ENCODE measurements at places on chromosomes 13 and 19.
A peak's percentile ranks its signal among the peaks of the same experiment; 100 is the strongest.

DNA sequence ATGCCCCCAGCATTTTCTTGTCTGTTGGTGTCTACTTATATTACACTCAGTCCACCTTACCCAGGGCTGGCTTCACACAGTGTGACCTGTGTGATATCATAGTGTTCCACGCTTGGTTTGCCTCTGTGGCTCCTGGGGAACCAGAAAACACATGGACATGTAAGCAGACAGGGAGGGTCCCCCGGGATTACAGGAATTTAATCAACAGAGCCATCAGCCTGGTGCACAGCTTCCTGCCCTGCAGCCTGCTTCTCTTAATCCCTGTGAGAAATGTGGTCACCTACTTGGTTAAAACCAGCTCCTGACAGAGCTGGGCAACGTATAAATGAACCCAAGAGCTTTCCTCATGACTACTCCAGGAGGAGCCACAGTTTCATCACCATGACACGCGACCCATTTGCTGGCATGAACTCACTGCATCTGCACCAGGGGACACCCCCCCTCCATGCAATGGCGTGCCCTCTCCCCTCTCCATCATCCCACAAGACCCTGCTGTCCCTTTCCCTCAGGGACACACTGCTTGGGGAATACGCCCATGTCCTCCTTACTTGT is 152.1 kb downstream of the UQCRFS1 start:
- no peak for DNase-seq

DNA sequence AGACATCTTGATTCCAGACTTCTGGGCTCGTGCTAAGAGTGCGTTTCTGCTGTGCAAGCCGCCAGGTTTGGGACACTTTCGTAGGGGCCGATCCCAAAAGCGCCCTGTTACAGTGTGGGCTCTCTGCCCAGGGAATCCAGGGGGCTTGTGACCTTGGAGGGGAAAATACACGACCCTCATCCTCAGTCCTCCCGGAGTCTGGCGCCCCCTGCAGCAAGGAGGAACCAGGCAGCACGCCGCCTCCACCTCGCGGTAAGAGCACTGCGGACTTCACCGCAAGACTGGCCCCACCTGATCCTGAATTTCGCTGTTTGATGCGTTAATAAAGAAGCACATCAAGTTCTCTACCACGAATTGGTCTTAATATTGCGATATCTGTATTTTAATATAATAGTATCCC is 5.2 kb downstream of the POLRMT start:
- no peak for DNase-seq

- DNase-seq = no peak
Observed at GRCh38 chr13:74114641-74115040, 19.6 kb downstream of the KLF12 start.

GRCh38 chr13:79314652-79315051 is 91.4 kb downstream of the RBM26 start:
- no peak for DNase-seq

DNA sequence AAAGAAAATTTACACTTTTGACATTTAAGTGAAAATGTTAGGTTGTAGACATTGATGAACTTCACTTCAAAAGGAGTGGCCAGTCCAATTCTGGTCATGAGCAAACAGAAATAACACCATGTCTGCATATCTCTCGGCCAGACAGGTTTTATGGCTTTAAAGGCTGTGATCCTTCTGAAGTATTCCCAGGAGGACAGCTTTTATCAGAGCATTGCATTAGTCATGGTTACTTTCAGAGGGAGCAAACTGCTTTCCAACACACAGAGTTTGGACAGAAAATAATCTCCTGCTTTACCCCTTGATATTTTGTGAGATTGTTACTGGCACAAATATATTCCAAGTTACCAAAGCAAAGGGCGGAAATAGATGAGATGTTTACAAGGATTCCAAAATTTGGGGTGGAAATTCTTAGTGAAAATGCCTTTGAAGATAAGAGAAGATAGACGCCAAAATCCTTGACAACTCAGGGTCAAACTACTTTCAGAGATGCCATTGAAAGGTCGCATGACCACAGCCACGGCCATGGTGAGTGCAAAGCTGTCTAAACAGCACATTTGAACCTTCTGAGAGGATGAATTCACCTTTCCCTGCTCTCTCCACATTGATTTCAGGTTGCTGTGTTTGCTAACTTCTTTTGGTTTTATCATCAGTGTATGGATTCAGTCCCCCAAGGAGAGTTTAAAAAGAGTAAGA is 584.5 kb upstream of the SGCG start:
- peak; percentile 95 for DNase-seq

- DNase-seq = peak; percentile 25
Observed at GRCh38 chr19:17205237-17206140, 9.7 kb upstream of the USE1 start.

DNA sequence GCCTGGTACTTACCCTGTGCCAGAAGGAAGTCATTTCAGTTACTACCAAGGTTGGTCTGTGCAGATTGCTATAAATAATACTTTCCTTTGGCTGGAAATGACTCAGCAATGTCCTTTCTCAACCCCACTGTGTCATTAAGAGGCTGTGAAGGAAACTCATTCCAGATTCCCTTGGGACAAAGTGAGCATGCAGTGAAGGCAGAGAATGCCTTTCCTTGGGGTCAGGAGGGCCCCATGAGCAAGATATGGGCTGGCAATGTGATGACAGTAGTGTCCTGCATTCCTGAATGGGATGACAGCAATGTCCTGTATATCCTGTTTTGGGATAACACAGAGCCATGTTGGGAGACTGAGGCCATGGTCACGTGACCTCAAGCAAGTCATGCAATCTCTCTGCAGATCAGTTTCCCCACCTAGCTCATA is 213.1 kb upstream of the TMTC4 start:
- DNase-seq = no peak

- DNase-seq = peak; percentile 51
Observed at GRCh38 chr13:73722120-73722519, 412.1 kb downstream of the KLF12 start.

- no peak for DNase-seq
Observed at GRCh38 chr19:55094456-55095259, 19.0 kb downstream of the EPS8L1 start.

GRCh38 chr19:30719999-30720345 is 347.8 kb downstream of the ZNF536 start:
- peak; percentile 47 for DNase-seq

DNA sequence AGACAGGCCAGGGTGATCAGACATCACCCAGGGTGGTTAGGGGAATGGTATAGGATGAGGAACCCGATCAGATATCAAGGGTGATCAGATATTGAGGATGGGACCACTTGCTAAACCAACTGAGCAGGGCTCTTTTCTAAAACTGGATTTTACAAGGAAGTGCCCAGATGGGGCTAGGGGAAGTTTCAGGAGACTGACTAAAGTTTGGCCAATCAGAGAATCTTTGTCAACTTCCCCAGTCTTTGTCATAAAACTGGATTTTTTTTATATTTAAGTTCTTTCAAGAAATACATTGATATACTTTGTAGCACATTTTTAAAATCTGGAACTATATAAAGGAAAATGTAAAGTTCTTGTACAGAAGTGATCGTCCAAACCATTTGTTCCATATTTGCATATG is 30.5 kb upstream of the DLEU7 start:
- DNase-seq = no peak

DNA sequence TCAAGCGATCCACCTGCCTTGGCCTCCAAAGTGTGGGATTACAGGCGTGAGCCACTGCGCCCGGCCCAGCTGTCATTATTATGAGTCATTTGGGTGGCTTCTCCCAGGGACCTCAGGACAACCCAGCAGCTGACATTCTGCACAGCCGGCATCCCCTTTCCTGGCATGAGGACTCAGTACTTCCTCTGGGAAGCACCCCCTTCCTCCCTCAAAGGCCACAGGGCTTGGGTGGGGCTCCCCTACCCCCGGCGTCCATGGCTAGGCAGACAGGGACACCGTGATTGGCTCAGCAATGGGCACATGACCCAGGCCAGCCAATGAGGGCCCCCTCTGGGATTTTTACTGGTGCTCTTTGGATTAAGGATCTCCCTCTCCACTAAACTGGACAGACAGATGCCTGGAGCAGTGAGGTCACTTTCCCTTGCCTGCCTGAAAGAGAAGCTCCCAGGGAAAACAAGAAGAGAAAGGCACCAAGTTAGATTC is 6.0 kb downstream of the KANK2 start:
- peak; percentile 61 for DNase-seq

- peak; percentile 18 for DNase-seq
Observed at GRCh38 chr19:35478794-35479677, 11.2 kb downstream of the KRTDAP start.

DNA sequence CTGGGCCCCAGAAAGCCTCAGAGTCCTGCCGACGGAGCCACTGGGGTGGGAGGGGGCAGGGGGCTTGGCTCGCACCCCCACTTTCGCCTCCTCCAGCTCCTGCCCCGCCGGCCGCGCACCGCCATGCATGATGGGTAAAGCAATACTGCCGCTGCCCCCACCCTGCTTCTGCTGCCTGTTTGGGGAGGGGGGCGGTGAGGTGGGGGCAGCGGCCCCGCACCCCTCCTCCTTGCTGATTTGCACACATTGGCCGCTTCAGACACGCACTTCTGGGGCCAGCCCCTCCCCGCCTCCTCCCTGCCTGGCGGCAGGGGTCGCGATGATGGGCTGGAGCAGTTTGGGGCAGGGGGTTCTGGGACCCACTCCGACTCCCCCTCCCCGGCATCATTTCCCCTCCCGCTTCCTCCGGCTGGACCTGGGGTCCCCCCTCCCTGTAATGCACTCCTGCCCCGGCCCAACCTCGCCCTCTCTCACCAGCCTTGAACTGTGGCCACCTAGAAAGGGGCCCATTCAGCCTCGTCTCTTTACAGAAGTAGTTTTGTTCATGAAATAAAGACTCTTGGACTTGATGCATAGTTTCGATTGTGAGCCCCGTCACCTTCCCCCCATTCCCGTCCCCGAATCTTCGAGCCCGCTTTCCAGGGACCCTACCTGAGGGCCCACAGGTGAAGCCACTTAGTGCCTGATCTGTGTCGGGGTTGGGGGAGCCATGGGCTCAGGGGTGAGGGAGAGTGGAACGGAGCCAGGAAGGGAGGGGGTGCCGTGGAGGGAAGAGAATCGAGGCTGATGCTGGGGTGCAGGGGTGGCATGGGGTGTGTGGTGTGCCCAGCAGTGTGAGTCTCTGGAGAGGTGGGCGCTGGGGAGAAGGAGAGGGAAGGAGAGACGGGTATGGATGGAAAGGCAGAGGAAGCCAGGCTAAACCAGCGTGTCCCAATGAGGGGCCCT is 1.4 kb upstream of the HPN start:
- no peak for DNase-seq

GRCh38 chr19:7115721-7116120 is 46.2 kb downstream of the ZNF557 start:
- DNase-seq = no peak

DNA sequence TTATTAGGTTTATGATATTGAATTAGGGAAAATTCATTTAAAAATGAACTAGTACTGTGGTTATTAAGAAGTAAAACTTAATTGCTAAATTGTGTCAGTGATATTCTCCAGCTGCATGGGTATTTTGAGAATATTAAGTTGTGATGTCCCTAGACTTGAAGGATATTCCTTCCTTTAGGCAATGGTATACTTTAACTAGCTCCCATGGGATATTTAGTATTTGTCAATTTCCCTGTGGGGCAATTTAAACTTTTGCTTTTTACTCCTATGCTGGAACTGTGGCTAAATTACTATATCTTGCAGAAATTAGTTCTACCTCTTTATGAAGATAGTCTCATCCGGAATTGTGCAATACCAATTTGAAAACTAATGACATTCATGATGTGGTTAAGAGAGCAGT is 151.6 kb upstream of the CSNK1A1L start:
- DNase-seq = no peak

- DNase-seq = no peak
Observed at GRCh38 chr19:33673258-33673875, 51.6 kb downstream of the CHST8 start.

DNA sequence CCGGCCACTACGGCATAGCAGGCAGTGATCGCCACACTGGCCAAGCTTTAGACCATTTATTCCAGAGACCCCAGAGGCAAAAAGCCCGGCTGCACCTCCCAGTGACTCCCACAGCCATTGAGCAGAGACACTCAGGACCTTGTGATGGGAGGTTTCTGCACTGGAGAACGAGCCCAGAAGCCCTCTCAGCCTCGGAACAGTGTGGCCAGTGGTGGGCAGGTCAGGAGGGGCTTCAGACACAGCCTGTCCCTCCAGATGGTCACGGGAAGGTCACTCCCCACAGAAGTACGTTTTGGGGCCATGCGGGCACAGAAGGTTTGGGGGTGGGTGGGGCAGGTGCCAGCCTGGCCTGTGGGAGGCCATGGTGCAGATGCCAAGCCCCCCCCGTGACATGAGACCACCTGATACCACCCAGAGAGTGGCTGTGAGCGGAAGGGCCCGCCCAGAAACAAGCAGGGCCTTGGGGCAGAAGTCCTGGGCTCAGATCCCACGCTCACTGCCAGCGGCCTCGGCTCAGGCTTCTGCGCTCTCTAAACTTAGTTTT is 599 bp upstream of the F10 start:
- no peak for DNase-seq

DNA sequence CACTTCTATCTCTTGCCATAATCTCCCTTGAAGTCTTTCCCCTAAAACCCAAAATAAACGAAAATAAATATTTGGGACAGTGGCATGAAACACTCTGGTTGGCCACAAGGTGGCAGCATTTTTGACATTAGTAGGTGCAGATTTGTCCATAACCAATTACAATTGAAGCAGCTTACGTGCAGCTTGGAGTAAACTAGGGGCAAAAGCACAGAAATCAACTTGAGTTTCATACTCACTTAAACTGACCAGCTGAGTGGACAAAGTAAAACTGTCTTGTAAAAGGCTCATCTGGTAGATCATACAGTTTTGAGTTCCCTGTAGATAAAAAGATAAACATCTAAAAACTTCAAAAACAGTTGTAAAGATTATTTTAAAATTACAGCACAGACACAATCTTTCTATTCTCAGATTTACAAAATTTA is 18.8 kb downstream of the PDCD5 start:
- peak; percentile 33 for DNase-seq

DNA sequence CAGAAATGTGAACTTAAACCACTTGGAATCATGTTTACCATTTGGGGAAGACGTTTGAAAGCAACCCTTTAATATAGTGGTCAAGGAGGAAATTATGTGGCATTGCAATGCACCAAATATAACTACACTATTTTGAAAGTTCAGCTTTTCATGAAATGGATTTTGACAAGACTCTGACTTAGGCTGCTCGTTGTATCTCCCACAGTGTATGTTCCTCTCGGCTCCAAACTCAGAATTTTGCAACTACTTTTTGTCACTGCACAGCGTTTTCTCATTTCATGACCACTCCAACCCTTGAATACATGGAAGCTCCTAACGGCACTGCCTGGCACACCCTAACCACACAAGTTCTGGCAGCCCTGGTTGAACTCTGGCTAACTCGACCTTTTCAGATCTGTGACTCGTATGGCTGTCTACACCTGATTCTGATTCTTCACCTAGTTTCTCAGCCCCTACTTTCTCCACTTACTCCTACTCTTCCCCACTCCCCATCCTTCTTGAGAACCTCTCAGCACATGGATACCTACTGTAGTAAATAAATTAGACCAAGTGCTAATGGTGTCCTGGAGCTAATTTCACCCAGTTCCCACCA is 7.0 kb upstream of the POMP start:
- DNase-seq = no peak

- DNase-seq = no peak
Observed at GRCh38 chr19:48741129-48741999, 954 bp upstream of the RASIP1 start.

Data from umbilical cord (tissue), 2 donors.